T-helper 9 cell (primary cell): ENCODE measurements at places on chromosomes 1 and 21.

GRCh38 chr21:44592446-44593311, at the start of gene KRTAP10-6:
TSS of gene KRTAP10-6 (minus strand) at chr21:44592505. CDS start at chr21:44592484, 21 bp downstream.
- no peak for DNase-seq

DNA sequence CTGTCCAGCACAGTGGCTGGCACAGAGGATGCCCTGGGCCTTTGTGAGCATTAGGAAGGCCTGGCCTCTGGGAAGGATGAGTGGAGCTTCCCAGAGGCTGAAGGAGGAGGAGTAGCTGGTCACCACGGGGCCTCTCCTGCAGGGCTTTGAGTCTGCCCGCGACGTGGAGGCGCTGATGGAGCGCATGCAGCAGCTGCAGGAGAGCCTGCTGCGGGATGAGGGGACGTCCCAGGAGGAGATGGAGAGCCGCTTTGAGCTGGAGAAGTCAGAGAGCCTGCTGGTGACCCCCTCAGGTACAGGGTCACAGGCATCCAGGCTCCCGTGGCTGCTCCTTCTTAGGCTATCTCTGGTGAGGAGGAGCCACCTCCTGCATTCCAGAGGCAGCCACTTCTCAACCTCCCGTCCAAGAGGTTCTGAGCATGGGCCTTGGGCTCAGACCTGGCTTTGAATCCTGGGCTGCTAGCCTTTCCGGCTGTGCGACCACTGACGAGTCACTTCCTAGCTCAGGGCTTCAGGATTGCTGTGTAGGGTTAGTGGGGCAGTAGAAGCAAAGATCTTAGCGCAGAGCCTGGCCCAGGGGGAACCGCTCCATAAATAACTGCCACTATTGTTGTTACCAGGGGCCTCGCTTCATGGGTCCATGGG, 14.0 kb downstream of the SESN2 start:
- DNase-seq = no peak

DNA sequence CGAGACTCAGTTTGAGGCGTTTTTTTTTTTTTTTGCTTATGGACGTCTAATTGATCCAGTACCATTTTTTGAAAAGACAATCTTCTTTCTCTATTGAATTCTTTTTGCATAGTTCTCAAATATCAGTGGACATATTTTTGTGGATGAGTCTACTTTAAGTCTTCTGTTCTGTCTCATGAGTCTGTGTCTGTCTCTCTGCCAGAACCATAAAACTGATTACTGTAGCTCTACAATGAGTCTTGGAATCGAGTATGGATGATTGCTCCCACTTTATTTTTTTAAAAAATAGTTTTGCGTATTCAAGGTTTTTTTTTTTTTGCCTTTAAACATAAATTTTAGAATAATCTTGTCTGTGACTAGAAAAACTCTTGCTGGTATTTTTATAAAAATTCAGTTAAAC, 323.5 kb downstream of the ZNF326 start:
- DNase-seq = no peak

DNA sequence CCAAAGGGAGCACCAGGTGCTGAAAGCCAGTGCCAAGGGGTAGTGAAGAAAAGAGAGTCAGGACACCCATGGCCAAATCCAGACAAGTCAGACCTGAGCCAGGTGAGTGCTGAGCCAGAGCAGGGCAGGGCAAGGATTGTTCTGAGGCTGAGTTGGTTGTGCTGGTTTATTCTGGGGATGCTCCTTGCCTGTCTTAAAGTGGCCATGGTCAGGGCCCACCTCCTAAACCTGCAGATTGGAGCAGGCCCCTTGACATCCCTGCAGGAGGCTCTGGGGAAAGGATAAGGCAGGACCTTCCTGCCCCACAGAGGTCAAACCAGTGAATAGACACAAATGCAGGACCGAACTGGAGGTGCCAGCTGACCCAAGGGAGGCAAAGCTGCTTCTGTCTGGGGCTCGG, 138.4 kb downstream of the HIVEP3 start:
- DNase-seq = no peak
